CD4-positive, alpha-beta T cell treated with Interleukin-2 at 100 ng/mL for 4 hours (primary cell): ENCODE measurements at places on chromosomes 4 and X.

DNA sequence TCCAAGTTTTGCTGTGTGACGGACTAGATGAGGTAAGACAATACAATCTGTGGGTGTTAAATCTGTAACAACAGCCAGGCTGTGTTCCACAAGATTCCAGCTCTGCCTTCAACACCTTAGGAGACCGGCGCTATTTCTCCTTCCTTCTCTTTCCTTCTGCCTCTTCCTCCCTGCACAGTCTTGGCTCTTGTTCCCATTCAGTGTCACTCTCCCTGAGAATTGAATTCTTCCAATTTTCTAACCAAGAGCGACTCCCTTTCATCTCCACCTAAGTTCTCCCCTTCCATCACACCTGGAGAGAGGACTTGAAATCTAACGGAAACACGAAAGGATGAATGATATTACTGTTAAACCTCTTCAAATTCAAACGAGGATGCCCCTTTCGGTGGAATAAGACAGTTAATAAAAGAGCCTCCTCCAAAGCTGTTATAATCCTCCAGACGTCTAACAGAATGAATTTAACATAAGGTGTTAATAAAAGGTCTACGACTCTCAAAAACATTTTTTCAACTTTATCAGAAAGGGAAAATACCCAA, 2.7 kb downstream of the EPHA5 start:
- DNase-seq = no peak

DNA sequence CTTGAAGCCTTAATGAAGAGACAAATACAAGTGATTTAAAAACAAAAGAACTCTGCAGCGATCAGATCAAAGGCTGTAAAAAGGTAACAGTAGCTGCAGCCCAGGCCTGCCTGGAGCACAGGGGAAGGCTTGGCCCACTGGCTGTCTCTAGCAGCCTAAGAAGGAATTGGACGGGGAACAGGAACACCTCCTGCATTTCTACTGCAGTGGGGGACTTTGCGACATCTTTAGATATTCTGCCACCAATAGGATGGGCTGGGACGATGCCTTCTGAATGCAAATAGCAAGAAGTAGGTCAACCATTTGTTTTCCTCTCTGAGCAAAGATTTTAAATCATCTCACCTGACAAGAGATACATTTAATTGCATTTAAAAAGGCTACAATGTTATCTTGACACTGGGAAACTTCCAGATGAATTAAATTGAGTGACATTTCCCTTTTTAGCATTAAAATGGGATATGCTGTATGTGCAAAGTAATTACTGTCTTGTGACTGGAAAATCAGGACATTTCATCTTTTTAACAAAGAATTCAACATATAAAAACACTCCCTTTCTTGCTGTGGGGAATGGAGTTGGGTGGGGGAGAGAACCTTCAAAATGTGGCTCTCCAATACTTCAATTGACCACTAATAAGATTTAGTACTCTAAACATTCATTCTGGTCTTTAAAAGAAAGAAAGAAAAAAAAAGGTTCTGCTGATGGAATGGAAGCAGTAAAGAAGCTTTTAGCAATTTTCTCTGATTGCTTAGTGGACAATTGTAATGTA, 70.0 kb downstream of the NYX start:
- no peak for DNase-seq

GRCh38 chr4:37889849-37890800, 759 bp upstream of the TBC1D1 start:
- peak; percentile 29 for DNase-seq

DNA sequence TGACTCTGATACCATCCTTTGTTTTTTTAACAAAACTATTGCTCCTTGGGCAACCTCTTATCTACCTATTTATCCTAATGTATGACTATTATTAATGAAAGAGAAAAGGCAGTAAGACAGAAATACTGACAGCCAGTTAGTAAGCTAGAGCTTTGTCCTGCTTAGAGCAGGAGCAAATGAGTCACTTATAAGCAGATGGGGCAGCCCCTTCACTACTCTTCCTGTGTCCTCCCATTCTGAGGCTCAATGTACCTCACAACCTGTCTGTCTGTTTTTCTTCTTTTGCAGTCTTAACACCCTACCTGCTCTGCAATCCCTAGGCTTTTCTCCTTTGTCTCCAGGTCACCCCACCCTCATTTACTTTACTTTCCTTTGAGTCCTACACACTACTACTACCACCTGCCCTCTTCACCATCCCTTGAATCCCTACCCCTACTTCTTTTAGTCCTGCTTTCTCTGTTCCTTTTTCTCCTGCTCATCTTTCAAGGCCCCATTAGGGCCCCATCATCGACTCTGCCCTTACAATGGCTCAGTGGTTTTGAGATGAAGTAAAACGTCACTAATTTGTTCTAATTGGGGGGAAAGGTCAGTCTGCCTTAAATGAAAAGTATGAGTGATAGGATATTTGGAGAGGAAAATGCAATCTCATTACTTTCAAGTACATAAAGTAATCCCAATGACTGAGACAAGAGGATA, 294.3 kb downstream of the GUCY2F start:
- DNase-seq = no peak

DNA sequence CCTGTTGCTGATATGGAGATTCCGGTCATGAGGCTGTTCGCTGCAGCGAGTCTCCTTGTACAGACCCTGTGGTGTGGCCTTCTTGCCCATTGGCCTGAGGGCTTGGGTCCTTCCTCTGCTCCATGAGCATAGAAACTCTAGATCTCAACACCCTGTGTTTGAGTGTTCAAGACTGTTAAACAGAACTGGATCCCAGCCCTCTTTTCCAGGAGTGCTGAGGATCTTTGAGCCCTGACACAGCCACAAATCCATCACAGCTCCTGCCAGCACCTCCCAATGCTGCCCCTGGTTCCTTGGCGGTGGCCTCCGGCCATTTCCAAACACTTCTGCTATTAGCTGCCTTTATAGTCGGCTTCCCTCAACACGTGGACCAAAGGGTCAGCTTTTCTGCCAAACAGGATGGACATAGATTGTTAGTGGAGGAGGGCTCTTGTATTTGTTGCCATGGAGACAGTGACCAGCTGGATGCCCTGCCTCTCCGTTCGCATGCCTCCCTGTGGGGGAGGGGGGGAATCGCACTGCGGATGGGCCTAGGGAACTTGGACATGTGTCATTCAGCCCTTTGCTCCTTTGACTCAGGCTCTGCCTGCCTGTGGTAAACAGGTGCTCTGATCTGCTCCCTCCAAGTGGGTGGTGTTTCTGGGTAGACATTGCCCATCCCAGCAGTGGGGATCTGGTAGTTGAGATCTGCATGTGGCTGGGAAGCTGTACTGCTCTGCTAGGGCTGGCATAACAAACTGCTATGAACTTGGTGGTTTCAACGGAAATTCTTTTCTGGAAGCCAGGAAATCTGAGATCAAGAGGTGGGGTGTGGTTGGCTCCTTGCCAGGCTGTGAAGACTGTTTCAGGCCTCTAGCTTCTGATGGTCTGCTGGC, 6.9 kb upstream of the WDR1 start:
- no peak for DNase-seq

- DNase-seq = no peak
Observed at GRCh38 chrX:135410861-135411627, 10.7 kb upstream of the SMIM10L2A start.

- DNase-seq = peak; percentile 32
Observed at GRCh38 chrX:15815779-15816437, 25.6 kb downstream of the ZRSR2 start.

- DNase-seq = no peak
Observed at GRCh38 chr4:73803213-73803612, 33.3 kb upstream of the CXCL6 start.

- no peak for DNase-seq
Observed at GRCh38 chr4:17296921-17297890, 214.7 kb downstream of the QDPR start.

DNA sequence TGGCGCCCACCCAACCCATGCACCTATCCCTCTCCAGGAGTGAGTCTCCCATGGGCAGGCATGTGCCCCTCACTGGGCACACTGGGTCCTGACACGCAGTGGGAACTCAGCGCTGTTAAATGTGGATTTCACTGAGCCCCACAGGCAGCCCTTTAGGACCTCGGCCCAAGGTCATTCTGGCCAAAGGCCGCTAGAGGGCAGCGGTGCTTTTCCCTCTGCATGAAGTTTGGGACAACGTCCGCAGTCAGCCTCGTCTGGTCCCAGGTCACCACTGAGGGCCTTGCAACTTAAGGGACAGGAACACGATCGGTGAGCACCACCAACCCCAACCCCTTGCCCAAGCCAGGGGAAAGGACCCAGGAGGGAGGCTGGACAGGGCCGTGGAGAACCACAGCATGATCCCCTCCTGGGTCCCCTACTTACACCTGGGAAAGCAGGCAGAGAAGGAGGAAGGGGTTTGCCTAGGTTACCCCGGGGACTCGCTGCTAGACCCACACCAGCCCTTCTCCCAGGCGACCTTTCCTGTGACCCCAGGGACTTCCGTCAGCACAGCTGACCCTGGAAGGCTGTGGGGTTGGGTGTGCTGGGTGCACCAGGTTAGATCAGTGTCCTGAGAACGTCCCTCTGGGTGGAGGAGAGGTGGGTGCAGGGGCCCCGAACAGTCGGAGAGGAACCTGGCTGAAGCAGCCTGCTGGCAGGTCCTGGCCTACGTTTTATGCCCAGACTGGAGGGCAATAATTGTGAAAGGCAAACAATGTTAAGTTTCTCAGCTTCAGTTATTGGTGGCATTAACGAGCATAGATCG, 24.0 kb downstream of the CYTL1 start:
- peak; percentile 10 for DNase-seq

- DNase-seq = no peak
Observed at GRCh38 chr4:45580334-45580733, 543.5 kb downstream of the GABRG1 start.

DNA sequence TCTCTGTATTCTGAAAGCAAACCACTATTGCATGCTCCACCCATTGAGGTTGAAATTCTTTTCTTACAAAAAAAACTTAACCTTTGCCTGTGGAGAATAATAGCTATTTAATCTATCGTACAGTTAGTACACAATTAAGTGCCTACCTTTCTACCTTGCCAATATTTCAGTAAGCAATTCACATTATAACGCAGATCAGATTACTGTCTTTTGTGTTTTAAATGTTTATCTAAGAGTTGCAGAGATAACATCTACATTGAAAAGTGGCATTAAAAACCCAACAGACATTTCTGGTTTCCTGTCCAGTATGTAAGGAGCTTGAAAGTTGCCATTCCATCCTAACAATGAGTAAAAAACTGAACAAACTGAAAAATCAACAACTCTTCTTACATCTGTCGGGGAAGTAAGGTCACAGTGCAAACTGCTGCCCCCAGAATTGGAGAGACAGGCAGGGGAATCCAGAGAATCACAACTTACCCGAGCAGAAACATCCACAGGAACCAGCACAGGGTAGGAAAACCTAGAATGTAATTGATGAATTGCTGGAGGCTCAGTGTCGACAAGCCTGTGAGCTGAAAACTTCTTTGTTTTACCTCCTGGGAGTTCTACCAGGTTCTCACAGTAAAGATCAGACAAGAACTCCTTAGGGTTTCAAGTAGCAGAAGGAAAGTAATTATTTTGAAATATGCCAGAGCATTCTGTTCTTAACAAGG, 27.3 kb upstream of the ACSL4 start:
- no peak for DNase-seq

DNA sequence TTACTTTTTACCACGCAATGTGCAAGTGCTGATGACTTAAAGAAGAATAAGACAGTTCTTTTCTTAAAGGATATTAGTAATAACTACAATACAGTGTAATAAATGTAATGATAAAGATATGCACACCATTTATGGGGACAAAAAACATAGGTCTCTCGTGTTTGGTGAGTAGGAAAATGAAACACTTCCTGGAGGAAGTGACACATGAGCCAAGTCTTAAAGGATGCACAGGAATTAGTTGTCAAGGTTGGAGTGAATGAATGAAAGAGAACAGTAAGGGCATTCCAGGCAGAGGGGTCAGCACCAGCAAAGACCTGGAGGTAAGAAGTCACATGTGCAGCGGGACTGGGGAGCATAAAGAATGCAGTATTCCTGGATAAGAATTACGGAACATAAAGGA, 112.7 kb downstream of the SH3RF1 start:
- DNase-seq = no peak

DNA sequence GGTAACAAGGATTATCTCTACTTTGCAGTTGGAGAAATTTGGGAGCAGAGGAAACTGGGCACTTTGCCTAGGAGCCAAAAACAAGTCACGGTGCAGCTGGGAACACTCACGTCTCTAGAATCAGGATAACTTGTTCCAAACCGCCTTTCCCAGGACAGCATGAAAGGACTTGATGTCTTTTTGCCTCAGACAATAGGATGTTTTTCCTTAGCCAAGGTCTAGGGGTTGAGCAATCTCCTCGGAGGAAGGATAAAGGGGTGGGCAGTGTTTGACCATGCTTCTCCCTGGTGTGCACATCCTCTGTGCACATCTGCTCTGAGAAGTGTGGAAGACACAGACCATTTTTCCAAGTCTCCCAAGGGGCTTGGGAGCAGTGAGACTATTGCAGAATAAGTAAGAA, 1.7 kb upstream of the SPARCL1 start:
- DNase-seq = no peak

GRCh38 chrX:63350465-63350877, 661 bp downstream of the SPIN4 start:
- DNase-seq = no peak

DNA sequence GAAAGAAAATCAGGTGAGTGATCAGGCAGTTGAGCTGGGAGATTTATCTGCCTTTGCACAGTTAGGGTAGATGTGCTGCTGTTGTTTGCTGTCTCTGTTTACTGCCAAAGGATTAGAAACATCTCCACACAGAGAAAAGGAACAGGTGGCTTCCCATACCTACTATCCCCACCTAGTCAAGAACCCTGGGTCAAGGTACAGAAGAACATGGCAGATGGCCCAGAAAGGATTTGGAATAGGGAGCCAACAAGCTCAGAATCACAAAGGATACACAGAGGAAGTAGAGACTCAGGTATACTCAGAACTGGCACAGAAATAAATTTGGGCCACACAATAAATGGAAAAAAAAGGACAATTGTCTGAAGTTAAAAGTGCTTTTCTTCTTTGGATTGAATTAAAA, 64.3 kb downstream of the TIGD2 start:
- no peak for DNase-seq

GRCh38 chr4:166123546-166123945, 250.5 kb downstream of the TLL1 start:
- DNase-seq = no peak

DNA sequence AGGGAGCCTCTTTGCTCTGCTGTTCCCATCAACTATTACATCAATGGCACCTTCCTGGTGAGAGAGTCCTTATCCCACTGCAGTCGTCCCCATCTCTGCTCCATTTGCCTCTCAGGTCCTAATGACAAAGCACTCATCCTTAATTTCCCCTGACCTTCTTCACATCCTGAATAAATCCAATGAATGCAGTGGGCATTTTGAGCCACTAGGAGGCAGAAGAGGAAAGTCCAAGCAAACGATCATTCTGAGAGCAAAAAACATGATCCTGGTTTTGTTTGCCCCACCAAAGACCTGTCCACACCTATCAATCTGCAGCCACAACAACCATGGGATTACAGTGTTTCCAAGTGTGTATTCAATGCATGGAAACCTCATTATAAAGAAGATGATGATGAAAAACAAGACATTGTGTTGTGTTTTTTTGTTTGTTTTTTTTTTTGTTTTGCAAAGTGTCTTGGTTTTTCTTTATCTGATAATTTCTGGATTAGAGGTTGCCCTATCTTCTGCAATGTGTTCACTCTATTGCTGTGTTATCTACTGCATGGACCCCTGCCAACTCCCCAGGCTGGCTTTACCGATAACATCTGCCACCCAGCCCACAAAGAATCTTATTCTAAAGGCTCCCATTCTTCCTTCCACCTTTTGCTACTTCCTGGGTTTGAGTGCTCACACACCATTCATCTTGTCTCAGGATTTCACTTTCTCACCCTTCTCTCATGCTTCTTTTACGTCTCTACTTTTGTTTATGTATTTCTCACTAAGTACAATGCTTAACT, 207.2 kb downstream of the NLGN4X start:
- peak; percentile 0 for DNase-seq

GRCh38 chr4:128347175-128347868, 59.7 kb upstream of the PGRMC2 start:
- no peak for DNase-seq
